SJSA1 (cell line): ENCODE measurements at places on chromosomes 1 and 21.

DNA sequence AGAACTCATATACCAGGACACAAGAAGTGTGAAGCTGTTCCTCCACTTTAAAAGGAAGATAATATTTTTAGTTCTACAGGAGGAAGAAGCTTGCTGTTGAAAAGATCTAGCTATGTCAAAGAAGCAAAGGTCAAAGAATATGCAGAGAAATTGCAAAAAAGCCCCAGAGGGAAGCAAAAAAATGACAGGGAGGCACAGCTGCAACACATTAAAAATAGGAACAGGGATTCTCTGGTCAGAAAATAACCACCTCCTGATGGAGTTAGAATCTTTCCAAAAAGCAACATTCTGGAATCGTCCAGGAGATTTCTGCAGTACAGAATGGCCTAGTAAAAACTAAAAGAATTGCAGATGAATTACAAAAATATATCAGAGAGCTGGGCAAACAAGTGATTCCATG, 238.9 kb upstream of the PRMT6 start:
- DNase-seq: no peak

DNA sequence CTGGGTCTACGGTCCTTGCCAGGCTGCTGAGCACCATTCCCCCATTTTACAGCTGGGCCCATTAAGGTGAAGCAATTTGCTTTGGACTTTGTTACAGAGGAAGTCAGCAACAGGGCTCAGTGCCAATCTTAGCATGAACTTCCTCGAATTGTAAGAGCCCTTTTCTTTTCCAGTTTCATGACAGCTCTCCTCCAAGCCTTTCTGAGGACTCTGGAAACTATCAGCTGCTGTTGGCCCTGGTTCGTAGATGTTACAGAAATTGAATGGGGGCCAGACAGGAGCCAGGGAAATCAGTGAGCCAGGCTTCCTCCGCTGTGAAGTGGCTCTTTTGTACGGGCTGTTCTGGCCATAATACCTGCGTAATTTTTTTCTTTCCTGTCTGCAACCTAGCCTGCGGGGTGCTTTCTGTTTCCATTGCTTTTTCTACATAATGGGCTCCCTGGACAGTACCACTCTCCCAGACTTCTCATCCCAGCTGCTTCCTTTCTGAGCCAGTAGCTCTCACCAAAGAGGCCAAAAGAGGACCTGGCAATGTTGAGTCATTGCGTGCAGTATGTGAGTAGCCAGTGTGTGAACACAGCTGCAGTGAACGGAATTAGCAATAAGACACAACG, 386.3 kb downstream of the DISC1 start:
- DNase-seq: no peak

- DNase-seq: peak; percentile 69
Observed at GRCh38 chr1:231866392-231867331, 240.1 kb downstream of the DISC1 start.

DNA sequence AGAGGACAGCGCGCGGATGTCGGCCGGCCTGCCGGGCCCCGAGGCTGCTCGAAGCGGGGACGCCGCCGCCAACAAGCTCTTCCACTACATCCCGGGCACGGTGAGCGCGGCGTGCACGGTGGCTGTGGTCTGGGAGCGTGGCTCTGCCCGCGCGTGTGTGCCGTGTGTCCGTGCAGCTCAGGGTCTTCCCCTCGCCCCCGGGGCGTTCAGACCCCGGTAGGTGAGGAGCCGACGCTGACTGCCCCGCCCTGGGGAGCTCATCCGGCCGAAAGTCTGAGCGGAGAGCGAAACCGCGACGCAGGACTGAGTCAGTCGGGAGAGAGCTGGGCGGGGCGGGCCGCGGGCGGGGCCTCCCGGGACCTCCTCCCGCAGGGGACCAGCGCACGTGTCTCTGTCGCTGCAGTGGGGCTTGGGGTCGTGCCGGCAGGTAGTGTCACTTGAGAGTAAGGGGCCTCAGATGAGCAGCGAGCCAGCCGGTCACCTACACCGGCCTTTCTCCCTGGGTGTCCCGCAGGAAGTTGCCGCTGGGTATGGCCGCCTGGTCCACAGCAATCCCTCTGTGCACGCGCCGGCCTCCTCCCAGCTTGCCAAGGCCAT, 520 bp downstream of the PLEKHN1 start:
- DNase-seq: peak; percentile 73

GRCh38 chr1:30744060-30744756, 13.4 kb downstream of the LAPTM5 start:
- no peak for DNase-seq

DNA sequence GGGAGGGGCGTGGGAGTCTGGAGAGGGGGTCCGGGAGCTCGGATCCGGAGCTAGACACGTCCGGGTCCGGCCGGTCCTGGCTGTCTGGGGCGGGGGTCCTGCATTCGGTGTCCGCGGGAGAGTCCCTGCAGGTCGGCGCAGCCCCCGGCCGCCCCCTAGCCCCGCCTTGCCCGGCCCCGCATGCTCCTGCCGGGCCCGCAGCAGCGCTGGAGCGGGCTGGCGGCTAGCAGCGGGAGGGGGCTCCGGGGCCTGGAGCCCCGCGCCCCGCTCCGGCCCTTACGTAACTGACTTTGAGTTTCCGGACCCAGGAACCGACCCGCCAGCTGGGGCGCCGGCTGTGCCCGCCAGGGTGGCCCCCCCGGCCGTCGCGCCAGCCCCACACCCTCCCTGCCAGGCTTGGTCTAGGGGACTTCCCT, 26.9 kb upstream of the EPB41 start:
- no peak for DNase-seq

GRCh38 chr1:64687725-64688327, 57.0 kb upstream of the RAVER2 start:
- DNase-seq: no peak

GRCh38 chr1:31799196-31799894, 16.5 kb downstream of the SPOCD1 start:
- peak; percentile 43 for DNase-seq

- no peak for DNase-seq
Observed at GRCh38 chr1:119286587-119287181, 81.9 kb upstream of the HAO2 start.

GRCh38 chr1:204495078-204495753, 611 bp upstream of the PIK3C2B start:
- DNase-seq: no peak

DNA sequence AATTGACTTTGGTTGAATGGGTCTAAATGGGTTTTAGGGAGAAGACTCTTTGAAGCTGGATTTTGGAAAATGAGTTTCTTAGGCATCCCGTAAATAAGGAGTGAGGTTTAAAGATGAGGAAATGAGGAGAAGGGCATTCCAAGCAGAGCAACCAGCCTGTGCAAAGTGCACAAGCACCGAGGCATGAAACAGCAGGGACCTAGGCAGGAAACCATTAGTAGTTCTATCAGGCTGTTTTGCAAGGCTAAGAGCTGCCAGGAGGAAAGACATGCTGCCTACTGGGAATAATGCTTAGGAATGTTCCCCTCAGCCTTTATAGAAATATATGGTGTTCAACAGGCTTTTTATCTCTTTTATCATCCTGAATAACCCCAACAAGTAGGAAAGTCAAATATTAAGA, 153.1 kb upstream of the FGGY start:
- DNase-seq: no peak

GRCh38 chr1:15154480-15155036, 1.0 kb downstream of the TMEM51 start:
- peak; percentile 60 for DNase-seq

DNA sequence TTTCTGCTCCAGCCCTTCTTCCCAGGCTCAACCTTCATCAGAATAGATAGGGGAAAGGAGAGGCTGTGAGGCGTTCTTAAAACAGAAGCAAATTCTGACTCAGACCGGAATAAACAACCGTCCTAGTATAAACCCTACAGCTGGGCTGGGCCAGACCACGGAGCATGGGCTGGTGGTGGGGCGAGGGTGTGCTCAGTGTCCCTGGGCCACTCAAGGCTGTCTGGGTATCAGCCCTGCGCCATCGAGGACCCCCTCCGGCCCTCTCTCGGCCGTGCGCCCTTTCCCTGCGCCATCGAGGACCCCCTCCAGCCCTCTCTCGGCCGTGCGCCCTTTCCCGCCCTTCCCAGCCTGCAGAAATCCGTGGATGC, 36.0 kb downstream of the CAPN2 start:
- DNase-seq: peak; percentile 48

GRCh38 chr1:31509124-31510072, 66.9 kb upstream of the TINAGL1 start:
- DNase-seq: no peak
